ENCODE measurements at places on chromosomes 1 and 21.

DNA sequence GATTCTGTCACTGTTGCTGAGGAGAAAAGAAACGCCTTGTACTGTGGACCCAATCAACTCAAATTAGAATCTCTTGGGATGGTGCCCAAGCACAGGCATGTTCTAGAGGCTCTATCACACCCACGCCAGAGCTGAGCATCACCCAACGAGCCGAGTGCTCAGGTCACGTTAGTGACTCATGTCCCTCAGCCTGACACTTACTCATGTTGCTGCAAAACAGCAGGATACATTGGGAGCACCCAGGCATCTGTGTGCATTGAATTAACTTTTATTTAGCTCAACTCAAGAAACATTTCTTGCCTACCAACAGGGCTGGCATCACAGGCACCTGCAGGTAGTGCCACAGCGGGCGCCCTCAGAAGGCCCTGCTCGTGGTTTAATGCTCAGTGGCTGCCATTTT is 149.8 kb downstream of the ETS2 start:
- no peak for DNase-seq

DNA sequence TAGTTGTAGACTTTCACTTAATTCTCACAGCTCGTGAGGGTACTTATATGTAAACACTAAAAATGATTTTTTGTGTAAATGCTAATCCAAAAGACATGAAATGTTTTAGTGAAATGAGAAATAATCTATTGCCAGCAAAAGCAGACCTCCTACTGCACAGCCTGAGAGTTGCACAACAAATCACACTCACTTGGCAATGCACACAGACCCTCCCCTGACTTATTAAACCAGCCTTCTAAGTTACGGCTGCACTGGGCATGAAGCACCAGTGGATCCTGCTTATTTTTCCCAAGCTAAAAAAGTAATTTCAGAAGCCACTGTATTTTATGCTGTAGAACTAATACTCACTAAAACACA is 10.3 kb downstream of the ERRFI1 start:
- no peak for DNase-seq

DNA sequence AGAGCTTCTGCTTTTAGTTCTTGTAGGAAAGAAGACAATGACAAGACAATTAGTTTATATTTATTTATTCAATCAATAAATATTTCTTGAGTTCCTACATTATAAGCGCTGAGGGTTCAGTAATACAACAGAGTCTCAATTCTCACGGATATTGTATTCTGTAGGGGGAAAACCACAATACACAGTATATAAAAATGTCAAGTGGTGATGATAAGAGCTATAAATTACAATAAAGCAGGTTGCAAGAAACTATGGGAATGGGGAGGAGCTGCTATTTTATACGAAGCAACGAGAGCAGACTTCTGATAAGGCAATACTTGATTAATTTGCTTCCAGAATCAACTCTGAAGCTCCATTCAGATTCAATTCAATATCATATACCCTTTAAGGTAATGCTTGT is 10.6 kb upstream of the XCL1 start:
- no peak for DNase-seq

GRCh38 chr1:56436912-56437417 is 142.4 kb downstream of the PLPP3 start:
- no peak for DNase-seq

DNA sequence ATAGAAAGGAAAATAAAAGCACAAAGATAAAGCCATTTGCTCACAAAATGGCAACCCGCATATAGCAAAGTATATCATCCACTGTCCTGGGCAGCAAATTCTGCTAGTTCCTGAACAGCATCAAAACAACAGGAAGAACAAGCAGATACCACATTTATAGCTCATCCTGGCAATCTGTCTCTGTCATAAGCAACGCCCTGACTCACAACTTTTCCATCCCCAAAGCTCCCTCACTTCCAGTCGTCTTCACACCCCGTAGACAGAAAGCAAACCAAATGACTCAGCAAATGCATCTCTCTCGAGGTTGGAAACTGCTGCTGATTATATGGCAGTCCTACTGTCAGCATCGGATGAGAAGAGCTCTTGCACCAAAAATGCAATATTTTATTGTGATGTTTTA is 65.8 kb downstream of the AK5 start:
- DNase-seq, result no peak
